ENCODE measurements at places on chromosomes 7 and 10.

DNA sequence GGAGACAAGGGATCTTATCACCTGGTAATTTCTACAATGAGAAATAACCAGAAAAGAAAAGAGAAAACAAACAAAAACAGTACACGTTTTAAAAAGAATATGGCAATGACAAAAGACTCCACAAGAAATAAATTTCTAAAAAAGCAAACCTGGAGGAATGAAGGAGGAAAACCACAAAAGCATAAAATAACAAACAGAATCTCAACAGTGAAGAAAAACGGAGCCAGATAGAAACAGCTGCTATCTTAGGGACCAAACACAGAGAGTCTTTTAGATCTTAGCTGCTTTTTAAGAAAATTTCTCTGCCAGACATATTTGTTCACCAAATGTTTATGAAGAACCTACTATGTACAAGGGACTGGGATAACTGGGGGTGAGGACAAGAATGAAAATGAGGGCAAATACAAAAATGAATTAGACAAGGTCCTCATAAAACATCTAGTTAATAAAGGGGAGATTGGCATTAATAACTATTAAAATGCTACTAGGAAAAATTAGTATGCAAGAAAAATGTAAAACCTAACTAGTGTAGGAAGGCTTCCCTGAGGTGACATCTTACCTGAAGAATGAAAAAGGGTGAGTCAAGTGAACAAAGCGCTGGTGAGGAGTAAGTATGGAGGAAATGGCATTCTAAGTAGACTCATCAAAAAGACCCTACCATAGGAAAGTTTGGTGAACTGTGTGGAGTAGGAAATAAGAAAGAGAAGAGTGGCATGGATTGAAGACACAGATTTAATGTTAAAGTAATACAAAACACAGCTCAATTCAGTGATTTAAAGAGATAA is 34.3 kb downstream of the WASL start:
- DNase-seq, result no peak

GRCh38 chr7:142796501-142797390 is 26.0 kb downstream of the PRSS2 start:
- DNase-seq, result peak; percentile 28

DNA sequence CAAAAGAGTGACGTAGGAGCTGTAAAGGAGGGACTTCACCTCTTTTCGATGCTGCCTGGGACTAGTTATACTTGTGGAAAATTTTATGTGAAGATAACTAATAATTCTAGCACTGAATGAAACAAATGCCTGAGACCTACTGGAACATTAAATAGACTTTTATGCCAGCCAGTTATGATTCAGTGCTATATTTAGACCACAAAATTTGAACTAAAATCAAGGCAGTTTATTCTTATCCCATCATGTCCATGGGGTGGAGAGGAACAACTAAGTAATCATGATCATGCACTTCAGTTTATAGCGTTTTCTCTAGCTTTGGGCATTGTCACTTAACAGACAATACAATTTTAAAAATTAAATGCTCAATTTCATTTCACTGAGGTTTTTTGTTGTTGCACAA is 76.7 kb downstream of the ZEB1 start:
- DNase-seq, result no peak

- no peak for DNase-seq
Measured at GRCh38 chr10:113369365-113369694, 183.5 kb upstream of the HABP2 start.

DNA sequence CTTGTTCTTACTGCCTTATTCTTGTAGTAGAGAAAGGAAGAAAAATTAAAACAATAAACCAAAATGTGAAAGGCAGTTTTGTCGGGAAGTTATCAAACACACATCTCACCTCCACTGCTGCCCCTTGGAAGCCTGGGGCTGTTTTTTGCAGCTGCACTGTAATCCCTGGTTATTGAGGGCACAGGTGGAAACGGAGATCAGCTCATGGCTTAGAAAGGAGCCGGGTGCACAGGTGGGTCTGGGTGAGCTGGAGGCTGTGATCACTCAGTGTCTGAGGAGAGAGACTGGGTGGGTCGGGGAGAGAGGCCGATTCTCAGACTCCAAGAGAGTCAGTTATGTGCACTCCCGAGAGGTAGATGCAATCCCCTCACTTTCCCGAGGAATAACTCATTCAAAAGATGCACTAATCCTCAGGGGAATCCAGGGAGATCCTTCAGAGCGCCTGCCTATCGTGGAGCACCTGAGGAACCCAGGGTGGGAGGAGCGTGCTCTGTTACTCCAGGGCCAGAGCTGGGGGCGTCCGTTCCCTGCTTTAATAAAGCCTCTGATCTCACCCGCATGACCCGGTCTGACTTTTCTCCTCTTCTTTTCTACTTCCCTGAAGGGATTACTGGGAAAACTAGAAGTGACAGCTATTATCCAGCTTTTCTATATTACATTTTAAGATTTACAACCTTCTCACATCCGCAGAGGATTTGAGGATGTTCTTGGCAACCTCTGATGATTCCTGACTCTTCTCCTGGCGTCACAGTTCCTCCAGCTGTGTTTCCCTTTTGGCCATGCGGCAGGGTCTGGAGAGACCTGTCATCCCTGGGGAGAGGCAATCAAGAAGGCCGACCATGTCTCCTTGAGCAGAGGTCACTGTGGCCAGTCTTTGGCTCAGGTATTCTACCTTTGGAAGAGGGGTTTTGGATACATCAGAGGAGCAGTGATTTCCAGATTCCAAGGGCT is 82.1 kb downstream of the CAMK1D start:
- DNase-seq, result no peak

- no peak for DNase-seq
Measured at GRCh38 chr7:155356323-155357105, 58.8 kb downstream of the INSIG1 start.

DNA sequence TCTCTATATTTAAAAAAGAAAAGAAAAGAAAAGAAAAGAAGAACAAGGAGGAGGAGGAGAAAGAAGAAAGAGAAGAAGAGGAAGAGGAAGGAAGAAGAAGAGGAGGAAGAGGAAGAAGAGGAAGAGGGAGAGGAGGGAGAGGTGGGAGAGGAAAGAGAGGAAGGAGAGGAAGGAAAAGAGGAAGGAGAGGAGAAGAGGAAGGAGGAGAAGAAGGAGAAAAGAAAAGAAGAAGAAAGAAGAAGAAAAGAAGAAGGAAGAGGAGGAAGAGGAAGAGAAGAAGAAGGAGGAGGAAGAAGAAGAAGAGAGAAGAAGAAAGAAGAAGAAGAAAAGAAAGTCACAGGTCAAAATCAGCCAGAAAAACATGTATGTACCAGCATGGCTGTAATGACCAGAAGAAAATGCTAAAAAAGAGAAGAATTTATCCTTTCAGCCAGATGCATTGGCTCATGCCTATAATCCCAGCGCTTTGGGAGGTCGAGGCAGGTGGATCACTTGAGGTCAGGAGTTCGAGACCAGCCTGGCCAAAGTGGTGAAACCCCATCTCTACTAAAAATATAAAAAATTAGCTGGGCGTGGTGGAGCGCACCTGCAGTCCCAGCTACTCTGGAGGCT is 5.3 kb upstream of the POR start:
- no peak for DNase-seq

GRCh38 chr7:128962899-128963298 is 25.2 kb downstream of the IRF5 start:
- DNase-seq, result no peak

- no peak for DNase-seq
Measured at GRCh38 chr7:134613623-134614347, 32.9 kb upstream of the BPGM start.

DNA sequence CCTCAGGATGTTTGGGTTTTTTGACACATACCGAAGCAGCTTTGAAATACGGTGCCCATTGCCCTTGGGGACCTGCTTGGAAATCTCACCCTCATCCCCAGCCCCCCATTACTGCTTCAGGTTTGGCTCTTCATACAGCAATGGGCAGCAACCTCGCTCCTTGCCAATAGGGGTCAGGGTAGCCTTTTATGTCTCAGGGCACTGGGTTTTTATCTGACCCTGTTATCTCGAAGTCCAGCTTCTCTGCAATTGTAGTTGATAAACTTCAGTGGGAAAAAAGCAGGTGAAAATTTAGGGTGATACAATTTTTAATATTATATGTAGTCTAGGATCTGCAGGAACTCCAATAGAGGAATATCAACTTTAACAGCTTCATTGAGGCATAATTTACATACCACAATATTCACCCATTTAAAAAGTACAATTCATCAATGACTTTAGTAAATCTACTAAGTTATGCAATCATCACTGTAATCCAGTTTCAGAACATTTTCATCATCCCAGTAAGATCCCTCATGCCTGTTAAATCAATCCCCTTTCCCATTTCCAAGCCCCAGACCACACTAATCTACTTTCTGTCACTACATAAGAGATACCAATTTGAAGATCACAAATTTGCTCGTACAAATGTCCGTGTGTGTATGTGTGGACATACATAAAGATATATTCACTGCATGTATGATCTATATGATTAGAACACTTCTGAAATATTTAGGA is 386.2 kb downstream of the KCNMA1 start:
- peak; percentile 6 for DNase-seq

DNA sequence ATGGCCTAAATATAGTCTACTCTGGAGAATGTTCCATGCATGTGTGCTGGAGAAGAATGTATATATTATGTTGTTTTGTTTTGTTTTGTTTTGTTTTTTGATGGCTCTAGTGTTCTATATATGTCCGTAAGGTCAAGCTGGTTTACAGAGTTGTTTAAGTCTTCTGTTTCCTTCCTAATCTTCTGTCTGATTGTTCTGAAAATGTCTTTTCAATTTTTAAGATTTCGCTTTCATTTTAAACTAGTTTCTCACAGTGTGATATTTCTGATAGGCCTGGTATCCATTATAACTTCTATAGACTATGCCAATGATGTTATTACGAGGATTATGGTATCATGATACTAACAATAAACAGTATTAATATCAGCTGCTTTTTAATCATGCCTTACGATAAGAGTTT is 1126.3 kb upstream of the SORCS1 start:
- DNase-seq, result no peak

GRCh38 chr7:112186300-112186699 is 19.9 kb downstream of the DOCK4 start:
- no peak for DNase-seq

DNA sequence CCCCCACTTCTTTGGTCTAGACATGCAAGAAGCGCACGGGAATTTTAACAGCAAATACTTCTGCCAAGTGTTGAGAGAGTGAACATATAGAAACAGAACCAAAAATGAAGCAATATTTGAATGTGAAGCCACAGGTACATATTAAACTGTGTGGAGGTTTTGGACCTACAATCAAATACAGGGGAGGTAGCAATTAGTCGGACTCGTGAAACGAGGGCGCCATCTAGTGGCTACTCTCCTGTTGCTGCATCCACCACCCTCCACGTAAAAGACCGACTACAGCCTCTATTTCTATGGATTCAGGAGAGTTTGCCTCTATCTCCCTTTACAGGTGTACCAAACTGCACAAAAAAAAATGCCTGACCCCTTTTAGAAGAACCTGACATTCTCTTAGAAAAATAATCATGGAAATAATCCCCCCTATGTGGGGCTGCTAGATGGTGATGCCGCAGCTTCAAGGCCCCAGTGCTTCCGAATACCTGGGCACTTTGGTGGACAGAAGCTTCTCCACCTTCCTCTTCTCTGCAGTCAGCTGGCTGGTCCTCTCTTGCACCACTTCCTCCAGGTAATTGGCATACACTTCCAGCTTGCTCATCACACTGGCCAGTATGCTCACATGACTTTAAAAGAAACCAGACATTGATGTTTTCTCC is 31.7 kb downstream of the TECTB start:
- peak; percentile 71 for DNase-seq

- DNase-seq, result no peak
Measured at GRCh38 chr10:54284526-54285193, 516.4 kb downstream of the PCDH15 start.

- no peak for DNase-seq
Measured at GRCh38 chr10:9547936-9548904, 1469.5 kb upstream of the CELF2 start.

- DNase-seq, result no peak
Measured at GRCh38 chr10:49418328-49418727, 22.4 kb upstream of the DRGX start.

GRCh38 chr7:80563561-80564327 is 51.9 kb upstream of the GNAT3 start:
- DNase-seq, result no peak

GRCh38 chr7:2086229-2086628 is 146.5 kb downstream of the MAD1L1 start:
- no peak for DNase-seq

- DNase-seq, result no peak
Measured at GRCh38 chr10:8396675-8397074, 342.2 kb downstream of the GATA3 start.

DNA sequence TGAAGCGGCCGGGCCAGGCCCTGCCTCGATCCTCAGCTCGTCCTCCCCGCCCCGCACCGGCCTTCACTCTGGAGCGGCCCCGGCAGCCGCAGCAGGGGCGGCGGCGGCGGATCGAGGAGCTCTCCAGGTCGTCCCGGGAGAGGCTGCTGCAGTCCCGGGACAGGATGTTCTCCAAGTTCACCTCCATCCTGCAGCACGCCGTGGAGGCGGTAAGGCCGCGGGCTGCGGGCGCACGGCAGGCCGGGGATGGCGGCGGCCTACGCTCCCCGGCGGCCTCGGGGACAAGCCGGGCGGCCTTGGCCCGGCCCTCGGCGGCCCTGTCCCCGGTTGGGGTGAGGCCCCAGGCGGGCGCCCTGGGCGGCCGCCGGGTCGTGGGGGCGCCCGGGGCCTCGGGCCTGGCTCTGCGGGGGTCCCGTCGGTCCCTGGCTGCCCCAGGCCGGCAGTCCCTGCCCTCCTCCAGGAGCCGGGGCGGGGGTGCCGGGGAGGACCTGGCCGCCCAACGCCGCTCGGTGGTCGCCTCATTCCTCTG is 399 bp downstream of the FHIP2A start:
- no peak for DNase-seq

DNA sequence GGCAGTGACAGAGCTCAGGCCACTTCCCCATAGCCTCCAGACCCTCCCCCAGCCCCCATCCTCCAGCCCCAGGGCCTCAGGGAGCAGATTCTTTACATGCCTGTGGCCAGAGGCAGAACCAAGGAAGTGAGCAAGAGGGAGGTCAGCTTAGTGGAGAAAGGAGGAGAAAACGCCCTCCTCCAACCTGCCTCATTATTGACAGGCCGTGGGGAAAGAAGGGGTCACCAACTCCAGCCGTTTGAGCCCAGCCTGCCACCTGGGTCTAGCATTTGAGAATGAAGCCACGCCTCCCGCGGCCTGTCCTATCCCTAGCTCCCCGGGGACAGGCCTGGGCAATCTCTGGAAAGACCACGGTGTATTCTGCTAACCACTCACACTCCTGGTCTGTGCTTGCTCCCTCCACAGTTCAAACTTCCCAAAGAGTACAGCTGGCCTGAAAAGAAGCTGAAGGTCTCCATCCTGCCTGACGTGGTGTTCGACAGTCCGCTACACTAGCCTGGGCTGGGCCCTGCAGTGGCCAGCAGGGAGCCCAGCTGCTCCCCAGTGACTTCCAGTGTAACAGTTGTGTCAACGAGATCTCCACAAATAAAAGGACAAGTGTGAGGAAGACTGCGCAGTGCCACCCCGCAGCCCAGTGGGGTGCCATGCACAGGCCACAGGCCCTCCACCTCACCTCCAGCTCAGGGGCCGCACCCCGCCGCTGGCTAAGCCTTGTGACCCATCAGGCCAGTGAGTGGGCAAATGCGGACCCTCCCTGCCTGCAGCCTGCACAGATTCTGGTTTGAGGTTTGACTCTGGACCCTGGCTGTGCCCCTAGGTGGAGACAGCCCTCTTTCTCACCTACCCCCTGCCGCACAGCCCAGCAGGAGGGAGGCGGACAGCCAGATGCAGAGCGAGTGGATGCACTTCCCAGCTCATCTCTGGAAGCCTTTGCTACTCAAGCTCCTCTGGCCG is 14.3 kb upstream of the TRIM8 start:
- no peak for DNase-seq

Data from CD4-positive, alpha-beta T cell treated with Interferon alpha-2 for 1 hour (primary cell).